Tibial nerve (tissue), 4 donors: ENCODE measurements at places on chromosomes 4 and X.

- DNase-seq, result no peak
Observed at GRCh38 chrX:108945883-108946523, 209.6 kb upstream of the IRS4 start.

DNA sequence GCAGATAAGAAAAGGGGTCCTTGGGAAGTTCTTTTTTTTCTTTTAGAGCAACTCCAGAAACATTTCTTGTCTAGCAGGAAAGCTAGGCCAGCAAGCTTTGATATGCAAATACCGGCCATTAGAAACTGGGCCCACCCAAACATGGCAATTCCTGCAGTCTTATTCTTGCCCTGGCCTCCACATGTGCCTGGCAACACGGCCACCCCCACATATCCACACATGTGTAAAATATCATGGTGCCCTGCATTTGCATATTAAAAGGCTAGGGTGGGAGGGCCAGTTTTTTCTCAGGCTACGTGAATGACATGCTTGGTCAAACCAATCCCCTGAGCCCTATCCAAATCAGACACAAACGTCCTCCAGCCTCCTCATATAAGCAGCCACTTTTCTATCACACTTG, 171.7 kb upstream of the ZCCHC13 start:
- no peak for DNase-seq

GRCh38 chr4:54090804-54091623, 8.9 kb upstream of the GSX2 start:
- DNase-seq, result no peak

GRCh38 chr4:144739511-144740033, 93.6 kb downstream of the HHIP start:
- no peak for DNase-seq

- DNase-seq, result no peak
Observed at GRCh38 chrX:105821471-105822121, 743 bp upstream of the NRK start.

GRCh38 chr4:24968992-24969391, 56.1 kb upstream of the CCDC149 start:
- no peak for DNase-seq
